SIG-M5 (cell line): ENCODE measurements at places on chromosomes 4 and X.

DNA sequence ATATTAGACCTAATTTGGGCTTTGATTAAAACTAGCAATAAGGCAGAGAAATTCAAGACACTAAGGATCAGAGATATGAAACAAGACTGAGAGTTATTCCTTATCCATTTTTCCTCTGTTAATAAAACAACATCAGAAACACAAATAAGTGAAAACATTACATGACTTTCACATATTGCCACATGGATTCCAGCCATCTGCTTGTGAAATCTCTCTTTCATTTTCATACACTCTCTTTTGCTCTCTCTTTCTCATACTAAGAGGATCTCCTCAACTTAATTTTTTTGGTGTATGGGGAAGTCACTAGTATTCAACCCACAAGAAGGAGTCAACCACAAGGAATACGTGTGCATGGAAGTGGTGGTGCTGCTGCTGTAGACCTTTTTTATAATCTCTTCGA lies 183.0 kb downstream of the LDB2 start:
- DNase-seq: no peak

GRCh38 chr4:10671366-10671765 lies 13.2 kb downstream of the CLNK start:
- no peak for DNase-seq

- DNase-seq: no peak
These were observed 36.5 kb upstream of the IL15 start for GRCh38 chr4:141599853-141600252.

- no peak for DNase-seq
These were observed 45.9 kb downstream of the FGFRL1 start for GRCh38 chr4:1057403-1057745.

DNA sequence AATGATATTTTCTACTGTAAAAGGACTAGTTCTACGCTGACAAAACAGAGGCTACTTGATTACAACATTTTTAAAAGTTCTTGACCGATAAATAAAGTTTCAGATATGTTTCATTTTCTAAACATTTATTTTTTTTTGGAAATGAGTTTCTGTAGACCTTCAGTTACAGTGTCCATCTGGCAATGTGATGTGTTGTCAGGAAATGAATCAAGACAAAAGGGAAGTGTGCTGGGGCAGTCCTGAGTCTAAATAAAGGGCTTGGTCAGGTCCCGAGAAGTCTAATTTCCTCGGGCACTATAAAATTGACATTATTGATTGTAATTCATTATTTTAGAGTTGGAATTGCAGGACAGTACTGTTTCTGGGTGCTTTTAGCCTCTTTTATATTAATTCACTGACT lies 57.0 kb upstream of the FTHL17 start:
- DNase-seq: no peak

DNA sequence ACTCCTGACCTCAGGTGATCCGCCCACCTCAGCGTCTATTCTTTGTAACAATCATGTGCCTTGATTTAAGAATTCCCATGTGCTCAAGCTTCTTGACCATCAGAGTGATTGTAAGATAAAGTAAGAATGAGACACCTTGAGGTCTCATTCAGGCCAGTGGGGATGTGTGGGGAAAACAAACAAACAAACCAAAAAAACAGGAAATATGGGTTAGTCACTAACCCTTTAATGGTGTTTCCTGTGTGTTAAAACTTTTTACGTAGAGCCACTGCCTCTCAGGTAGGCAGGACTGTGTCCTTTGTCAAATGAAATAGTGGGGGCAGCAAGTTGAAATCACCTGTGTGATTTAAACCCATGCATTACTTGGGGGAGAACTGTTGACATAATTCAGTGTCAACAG lies 91.5 kb upstream of the DHRSX start:
- no peak for DNase-seq

DNA sequence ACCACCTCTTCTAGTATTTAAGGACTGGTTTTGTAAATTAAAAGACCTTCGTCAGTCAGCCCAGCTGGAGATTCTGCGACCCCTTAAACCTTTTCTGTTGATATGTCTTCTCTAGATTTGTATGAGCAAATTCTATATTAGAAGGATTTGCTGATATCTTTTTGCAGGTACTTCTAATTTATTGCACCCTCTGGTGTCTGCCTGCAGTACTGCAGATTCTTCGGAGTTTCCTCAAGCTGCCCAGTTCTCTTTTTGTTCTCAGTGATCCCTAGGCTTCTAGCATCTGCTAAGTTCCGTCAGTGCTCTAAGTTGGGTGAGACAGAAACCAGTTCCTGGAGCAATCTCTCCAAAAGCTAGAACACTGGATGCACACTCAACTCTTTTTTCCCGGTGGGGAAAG lies 545.2 kb downstream of the C4orf33 start:
- DNase-seq: no peak

DNA sequence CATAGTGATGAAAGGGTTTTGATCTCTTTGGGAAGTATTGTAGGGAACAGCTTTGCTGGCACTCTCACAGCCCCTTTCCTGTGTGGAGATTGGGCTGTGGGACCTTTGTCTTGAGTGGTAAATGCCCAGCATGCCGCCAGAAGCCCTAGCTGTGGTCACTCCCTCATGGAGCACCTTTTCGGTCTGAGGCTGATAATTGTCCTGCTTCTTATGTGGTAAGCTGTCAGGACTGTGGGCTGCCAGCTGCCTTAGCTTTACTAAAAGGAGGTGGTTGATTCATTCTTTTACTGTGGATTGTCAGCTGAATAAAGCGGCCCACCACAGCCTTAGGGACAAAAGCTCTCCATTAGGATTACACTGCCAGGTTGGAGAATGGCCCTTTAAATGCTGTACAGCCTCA lies 7.1 kb downstream of the PASD1 start:
- no peak for DNase-seq

DNA sequence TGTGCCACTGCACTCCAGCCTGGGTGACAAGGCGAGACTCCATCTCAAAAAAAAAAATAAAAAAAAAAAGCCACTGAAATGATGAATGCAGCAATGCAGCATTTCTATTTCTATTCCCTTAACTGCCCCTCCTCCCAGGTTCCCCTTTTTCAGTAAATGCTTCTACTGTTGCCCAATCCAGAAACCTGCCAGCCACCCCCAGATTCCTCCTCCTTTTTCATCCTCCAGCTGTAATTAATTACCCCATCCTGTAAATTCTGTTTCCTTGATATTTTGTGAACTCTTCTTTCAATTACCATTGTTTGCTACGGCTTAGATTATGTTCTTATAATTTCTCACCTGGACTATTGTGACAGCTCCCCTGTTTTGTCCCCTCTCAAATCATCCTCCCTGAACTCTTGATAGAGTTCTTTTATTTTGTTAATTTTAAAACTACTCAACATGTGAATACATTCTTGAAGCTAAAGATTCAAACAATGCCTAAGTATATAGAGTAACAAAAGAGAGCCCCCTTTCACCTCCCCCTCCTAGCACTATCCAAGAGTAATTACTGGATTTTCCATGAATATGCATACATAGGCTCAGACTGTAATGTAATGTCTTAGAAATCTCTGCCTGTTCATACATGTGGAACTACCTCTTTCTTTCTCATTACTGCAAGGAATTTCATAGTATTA lies 140.6 kb upstream of the GPC4 start:
- DNase-seq: no peak

DNA sequence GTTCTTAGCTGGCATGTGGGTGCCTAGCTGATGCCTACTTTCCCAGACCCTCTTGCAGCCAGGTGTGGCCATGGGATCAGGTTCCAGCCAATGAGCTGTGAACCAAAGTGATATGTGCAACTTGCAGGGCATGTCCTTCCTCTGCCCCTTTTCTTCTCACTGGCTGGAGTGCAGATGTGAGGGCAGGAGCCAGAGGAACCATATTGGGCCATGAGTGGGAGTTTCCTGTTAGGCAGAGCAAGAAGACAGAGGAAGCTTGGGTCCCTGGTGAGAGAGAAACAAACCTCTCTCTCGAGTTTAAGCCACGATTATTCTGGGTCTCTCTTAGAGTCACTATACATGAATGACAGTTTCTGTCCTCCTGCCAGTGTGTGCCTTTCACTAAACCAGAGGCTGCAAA lies 120.4 kb upstream of the STX18 start:
- no peak for DNase-seq

DNA sequence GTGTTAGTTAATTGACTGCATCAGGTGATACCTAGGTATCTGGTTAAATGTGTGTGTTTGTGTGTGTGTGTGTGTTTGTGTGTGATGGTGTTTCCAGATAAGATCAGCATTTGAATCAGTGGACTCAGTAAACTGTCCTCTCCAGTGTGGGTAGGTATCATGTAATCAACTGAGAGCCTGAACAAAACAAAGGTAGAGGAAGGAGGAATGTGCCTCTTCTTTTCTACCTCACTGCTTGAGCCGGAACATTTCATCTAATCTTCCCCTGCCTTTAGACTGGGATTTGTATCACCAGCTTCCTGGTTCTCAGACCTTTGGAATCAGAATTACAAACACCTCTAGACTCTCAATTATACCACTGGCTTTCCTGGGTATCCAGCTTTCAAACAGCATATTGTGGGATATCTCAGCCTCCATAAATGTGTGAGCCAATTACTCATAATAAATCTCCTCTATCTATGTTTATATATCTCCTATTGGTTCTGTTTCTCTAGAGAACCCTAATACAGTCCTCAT lies 120.5 kb downstream of the TBCK start:
- no peak for DNase-seq

GRCh38 chr4:71648923-71649322 lies 135.0 kb downstream of the GC start:
- no peak for DNase-seq

- DNase-seq: no peak
These were observed 20.1 kb downstream of the SLC7A11 start for GRCh38 chr4:138222046-138222445.

DNA sequence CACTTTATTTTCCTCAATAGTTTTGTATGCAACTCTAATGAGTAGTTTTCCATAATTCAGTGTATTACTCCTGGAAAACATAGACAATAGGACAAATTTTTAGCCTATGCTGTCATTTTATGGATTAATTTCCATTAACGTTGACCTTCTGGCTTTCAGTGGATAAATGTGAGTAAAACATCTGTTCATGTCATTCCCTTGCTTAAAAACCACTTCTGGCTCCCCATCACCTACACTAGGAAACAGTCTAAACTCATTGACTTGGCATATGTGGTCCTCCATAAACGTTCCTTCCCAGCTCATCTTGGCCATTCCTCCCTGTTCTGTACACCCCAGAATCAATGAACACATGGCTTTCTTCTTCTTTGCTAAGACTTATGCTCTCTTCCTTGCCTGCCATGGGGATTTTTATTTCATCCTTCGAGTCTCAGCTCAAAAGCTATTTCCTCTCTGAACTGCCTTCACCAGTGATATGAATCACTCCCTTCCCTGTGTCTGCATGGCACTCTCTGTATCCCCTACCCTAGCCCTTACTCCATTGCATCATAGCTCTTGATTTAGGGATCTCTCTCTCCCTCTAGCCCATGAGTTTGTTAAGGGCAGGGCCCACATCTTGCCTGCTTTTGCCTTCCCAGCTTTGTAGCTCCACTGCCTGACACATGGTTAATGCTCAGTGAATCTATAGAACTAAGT lies 34.8 kb downstream of the DOCK11 start:
- no peak for DNase-seq

GRCh38 chr4:89283226-89284009 lies 24.2 kb downstream of the GPRIN3 start:
- no peak for DNase-seq

- DNase-seq: no peak
These were observed 41.2 kb upstream of the SMAD1 start for GRCh38 chr4:145440292-145441007.

DNA sequence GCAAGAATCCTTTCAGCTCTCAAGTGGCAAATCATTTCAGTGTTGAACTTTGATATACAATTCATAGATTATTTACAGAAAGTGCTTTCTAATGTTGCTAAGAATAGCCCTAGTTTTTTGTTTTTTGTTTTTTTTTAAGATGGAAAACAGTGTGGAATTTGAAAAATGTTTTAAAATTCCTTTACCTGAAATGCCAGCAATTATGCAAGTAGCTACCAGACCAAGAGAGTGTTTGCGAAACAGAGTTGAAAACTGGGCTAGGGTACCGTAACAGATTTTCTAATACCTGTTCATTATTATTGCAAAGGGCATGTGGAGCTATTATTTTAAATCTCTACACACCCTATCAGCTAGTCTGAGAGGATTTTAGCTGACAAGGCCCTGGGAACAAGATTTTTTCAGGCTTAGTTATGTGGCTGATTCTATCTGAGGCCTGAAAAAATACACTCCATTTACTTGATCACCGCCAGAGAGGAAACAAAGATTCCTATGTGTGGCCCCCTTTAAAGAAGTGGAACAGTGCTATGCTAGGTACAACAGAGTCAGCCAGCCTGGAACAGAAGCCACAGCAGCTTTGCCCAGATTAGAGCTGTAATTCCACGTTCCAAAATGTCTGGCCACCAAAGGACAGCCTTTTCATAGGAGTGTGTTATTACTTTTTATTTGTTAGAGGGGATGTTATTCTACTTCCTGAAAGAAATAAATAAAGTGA lies 46.9 kb upstream of the SLC39A8 start:
- no peak for DNase-seq

DNA sequence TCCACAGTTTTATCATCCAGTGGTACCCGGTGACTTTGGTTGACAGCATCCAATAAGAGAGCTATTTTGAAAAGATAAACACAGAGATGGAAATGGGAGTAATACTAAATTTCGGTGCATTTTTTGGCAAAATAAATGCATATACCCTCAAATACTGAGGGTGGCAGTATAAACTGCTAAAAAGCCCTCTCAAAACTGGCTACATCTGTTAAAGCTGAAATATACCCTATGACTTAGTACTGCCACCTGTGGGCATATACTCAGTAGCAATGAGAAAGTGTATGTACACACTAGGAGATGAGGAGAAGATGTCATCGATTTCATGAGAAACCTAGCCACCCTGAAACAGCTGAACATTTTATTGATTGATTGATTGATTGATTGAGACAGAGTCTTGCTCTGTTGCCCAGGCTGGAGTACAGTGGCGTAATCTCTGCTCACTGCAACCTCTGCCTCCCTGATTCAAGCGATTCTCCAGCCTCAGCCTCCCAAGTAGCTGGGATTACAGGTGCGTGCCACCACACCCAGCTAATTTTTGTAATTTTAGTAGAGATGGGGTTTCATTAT lies 12.2 kb upstream of the TMEM128 start:
- DNase-seq: no peak

GRCh38 chr4:40843696-40844095 lies 93.9 kb downstream of the NSUN7 start:
- no peak for DNase-seq

DNA sequence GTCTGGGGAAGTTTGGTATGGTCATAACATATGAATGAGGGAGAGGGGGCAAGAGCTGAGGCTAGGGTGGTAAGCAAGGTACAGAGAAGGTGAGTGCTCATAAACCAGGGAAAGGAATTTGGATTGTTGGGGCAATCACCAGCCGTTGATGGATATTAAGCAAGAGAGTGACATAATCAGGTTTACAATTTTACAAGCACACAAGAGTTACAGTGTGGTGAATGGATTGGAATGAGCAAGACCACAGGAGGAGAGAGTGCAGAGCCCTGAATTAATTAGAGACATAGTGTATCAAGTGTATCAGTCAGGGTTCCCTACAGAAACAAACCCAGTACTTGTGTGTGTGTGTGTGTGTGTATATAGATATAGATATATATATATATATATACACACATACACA lies 18.7 kb upstream of the FMR1NB start:
- DNase-seq: no peak
